ENCODE measurements at places on chromosomes 7 and 10. TPM values are rescaled to one million over a fixed set of nuclear protein-coding genes. Genes with fewer than 3 reads are reported as not detected.

- peaks cover 10% of the 10 kb centered on the region for H3K4me1 ChIP-seq
- peaks cover 12% of the 10 kb centered on the region for H3K27me3 ChIP-seq
- no peak for DNase-seq
- H3K36me3 ChIP-seq: no peaks in the 10 kb centered on the region
Measured at GRCh38 chr10:21171936-21172541, 274.9 kb upstream of the NEBL start.

Gene SPRN
- total RNA-seq: 2.0 TPM

Gene ADRB1
- total RNA-seq: not detected

DNA sequence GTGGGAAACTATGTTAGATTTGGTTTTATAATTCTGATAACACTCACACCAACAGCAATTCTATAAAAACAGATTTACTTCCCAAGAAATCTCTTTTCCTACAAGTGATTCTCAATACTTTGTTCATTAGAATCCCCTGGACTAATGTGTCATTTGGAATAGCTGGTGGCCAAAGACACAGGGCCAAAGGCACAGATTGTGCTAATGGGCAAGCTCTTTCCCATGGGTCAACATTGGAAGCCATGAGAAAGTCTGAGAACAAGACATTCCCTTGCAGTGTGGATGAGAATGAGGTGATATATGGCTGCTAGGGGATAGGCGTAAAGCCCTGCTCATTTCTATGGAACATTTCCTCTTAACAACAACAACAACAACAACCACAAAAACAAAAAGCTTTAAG is 153.8 kb downstream of the AMPH start:
- H3K4me1 ChIP-seq: no peaks in the 10 kb centered on the region
- no peak overlapping the region for H3K27ac ChIP-seq
- H3K4me3 ChIP-seq: no peak overlapping the region
- no peak for DNase-seq
- H3K27me3 ChIP-seq: no peaks in the 10 kb centered on the region

Gene ACSM6
- total RNA-seq: not detected

Data from glutamatergic neuron (in vitro differentiated cells).